ENCODE measurements at places on chromosomes 4 and X.

DNA sequence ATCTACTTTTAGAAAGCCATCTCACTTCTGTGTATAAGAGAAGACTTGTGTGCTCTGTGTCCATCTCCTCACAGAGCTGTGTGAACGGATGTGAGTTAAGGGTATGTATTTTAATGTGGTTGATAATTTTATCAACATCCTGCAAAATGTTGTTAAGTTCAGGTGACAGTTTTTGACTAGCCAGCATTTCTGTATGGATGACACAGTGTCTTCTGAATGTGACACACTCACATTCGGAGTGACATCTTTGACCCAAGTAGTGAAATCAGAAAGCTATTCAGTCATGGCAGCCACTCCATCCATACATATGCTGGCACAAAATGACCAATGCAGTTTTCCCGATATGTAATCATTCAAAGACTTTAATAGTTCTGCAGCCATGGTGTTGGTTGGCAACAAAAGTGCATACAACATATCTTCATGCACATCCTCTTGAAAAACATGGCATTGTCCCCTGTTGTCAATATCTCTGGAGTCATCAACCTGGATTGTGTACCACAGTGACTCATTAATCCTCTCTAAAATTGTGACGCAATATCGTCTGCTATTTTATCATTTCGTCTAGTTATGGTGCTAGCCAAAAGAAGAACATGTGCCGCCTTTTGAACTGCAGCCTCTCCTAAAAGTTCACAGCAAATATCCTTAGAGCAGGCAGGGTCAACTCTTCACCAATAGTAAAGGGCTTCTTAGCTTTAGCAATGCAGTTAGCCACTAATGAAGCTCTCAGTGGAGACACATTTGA, 6.8 kb upstream of the FGF2 start:
- no peak for DNase-seq

DNA sequence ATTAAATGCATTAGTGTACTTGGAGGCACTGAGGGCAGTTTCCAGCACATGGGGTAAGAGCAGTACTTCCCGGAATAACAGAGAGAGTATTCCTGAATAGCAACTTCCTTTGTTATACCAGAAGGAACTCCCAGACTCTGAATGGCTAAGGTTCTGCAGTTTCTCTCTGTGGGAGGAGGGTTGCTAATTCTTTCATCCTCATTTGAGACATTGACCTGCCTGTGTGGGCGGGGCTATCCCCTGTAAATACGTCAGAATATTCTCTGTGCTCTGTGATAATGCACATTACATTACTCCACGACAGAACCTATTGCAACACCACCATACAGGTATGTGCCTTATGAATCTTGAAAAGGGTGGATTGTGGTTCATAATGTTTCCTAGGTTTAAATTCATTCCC, 52.7 kb downstream of the SPINK2 start:
- no peak for DNase-seq

DNA sequence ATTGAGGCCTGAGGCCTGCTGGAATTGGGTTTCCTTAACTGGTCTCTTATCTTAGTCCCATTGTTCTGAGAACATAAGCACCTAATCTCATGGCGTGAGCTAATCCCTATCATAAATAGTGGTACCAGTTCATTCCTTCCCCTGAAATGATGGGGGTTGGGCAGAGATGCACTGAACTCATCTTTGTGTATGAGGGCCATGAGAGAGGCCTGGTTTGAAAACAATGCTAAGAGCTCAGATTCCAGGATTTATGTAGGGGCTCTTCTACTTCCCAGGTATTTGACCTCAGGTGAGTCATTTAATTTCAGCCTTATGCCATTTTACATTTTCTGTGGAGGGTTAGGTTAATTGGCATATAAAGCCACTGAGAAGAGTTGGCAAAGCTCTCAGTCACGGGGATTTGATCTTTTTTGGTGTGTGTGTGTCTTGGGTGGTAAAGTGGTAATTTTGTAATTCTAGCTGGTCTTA, 4.4 kb downstream of the RBM3 start:
- no peak for DNase-seq

DNA sequence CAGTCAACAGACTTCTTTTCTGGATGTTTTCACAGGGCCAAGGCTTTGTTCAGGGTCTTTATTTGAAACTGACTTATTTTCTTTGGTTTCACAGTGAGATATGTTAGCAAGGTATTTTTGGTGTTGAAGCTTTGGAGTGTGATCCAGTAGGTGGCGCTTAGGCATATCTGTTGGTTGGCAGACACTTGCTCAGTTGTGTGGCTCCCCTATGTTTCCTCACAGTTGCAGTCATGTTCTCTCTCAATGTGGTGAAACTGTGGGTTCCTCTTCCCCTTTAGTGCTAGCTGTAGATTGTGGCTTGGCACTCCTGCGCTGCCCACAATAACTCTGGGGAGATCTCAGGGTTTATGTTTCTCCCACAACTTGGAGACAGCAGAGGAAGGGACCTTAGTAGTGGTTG, 460.8 kb downstream of the SLITRK2 start:
- no peak for DNase-seq

DNA sequence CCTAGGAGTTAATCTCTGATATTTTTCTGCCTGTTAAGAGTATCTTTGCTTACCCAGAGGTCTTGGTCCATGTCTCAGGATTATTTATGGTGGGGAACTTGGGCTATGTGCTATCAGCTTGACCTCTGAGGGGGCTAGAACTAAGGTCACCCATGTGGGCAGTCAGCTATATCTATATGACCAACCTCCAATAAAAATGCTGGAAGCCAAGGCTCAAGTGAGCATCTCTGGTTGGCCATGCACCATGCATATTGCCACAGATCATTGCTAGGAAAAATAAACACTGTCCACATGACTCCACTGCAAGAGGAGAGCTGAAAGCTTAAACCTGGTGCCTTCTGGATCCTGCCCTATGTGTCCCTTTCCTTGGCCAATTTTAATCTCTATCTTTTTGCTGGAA, 196.5 kb upstream of the SLC7A11 start:
- no peak for DNase-seq

- DNase-seq, result no peak
Observed at GRCh38 chrX:35339796-35340195, 397.2 kb downstream of the FAM47B start.

GRCh38 chr4:82429728-82430192, 502 bp downstream of the HNRNPDL start:
- no peak for DNase-seq

- DNase-seq, result no peak
Observed at GRCh38 chrX:12866451-12867377, at the start of gene TLR7. Gene TLR7 (plus strand): TSS chrX:12867072. CDS start chrX:12867579, 507 bp downstream.

Measured in adrenal gland (tissue), 19 donors.